MM.1S (cell line): ENCODE measurements at places on chromosomes 2 and 18.
A peak's percentile ranks its signal among the peaks of the same experiment; 100 is the strongest.

DNA sequence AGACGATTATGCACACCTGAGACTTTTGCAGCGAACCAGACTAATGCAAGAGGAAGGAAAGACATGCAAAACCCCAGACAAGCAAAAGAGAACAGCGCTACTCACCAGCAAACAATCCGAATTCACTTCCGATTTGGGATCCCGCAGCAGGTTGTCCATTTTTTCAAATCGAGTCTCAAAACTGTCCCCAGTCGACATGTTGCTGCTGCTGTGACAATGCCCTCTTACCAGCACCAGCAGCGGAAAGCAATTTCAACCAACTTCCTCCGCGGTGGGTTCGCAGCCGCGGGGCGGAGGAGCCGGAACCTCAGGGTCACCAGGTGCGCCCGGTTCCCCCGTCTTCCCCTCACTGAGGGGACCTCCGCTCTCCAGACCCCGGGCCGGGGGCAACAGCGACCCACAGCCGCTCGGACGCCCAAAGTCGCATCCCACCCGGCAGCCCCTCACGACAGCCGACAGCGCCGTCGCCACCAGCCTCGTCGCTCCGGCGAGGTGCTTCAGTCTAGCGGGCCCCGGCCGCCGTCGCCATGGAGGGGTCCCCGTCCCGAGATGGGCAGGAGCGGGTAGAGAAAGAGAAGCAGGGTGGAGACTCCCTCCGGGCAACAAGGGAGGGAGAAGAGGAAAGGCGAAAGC lies 784 bp downstream of the ROCK1 start:
- DNase-seq: peak; percentile 70

DNA sequence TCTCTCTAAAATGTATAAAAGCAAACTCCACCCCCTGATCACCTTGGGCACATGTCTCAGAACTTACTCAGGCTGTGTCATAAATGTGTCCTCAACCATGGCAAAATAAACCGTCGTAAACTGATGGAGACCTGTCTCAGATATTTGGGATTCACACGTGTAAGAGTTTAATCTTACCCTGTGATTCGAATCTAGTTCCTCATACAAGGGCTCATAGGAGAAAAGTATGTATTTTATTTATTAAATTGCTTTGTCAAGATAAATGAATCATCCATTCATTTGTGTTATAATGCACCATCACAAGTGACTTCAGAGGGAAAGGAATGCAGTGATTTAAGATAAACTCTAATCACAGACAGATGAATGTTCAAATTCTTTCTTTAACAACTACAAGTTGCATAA lies 712.5 kb upstream of the LRATD1 start:
- no peak for DNase-seq

DNA sequence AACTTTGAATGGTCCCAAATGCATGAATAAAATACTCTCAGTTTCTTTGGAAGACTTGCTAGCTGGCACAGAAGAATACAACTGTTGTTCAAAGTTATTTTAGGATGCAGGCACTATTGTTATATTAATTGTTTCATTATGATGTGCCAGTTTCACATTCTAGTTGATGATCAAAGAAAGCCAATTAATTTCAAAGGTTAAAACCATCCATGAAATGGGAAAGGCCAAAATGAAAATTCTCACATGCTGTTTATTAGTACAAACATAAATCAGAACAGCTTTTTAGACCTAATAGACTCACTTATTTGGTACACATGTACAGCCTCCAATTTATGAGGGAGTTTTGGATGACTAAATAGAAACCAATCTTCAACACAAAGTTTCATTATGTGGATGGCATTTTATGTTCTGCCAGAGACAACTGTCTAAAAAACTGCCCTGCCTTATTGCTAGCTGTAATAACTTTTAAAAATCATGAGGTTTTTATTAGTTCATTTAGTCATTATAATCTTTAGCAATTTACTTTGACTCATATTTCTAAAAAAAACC lies 42.2 kb downstream of the RFTN2 start:
- DNase-seq: no peak

DNA sequence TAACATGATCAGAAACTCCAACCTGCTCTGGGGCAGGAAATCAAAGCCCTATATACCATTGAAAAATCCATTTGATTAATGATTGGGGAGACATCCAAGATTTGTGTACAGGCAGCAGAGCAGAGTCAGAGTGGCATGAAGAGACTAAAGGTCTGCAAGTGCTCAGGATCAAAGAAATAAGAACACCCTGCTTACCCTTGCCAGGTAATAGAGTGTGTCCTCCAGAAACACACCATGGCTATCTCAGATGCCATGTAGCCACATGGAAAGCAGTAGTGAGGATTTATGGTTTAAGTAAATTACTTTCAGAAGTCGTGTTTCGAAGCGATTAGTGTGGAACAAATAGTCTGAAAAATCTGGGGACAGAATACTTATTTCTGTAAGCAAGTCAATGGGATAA lies 592.9 kb downstream of the SUCLG1 start:
- DNase-seq: no peak

GRCh38 chr2:43725711-43726246 lies 48.1 kb upstream of the DYNC2LI1 start:
- no peak for DNase-seq
